ENCODE measurements at places on chromosomes 12 and 14.

DNA sequence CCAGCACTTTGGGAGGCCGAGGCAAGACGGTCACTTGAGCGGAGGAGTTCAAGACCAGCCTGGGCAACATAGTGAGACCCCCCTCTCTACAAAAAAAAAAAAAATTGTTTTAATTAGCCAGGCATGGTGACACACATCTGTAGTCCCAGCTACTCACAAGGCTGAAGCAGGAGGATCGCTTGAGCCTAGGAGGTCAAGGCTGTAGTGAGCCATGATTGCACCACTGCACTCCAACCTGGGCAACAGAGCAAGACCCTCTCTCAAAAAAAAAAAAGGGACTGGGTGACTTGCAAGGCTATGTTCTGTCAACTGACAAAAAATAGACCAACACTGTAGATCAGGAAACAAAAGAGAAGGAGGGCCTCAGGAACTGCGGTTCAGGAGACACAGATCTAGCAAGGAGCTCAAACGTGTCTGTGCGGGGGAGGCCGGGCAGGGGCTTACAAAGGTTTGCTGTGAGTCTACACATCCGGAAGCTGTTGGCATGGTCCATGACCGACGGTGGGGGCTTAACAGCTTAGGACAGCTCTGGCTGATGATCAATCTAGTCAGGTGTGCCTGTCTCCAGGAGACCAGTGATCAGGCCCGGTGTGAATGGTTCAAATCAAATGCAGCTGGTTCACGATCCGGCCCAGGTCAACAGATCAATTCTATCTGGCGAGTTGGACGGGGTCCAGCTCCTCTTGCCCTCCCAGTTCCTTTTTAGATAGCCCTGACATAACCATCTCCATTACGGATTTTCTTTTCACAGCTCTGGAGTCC is 31.7 kb upstream of the INF2 start:
- no peak for DNase-seq

- DNase-seq: no peak
Observed at GRCh38 chr12:94689002-94689645, 38.8 kb upstream of the TMCC3 start.

- no peak for DNase-seq
Observed at GRCh38 chr14:91374287-91374878, 43.2 kb downstream of the CCDC88C start.

DNA sequence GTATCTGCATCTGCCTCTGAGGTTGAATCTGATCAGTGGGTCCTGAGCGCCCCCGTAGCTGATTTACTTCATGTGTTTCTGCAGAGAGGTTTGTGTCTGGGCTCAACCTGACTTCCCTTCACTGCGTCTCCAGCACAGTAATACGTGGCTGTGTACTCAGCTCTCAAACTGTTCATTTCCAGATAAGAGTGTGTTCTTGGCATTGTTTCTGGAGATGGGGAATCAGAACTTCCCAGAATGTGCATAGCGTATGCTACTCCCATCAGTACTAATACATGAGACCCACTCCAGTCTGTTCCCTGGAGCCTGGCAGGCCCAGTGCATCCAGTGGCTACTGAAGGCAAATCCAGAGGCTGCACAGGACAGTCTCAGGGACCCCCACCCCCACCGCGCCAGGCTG is 1297.2 kb downstream of the TMEM121 start:
- DNase-seq: no peak

DNA sequence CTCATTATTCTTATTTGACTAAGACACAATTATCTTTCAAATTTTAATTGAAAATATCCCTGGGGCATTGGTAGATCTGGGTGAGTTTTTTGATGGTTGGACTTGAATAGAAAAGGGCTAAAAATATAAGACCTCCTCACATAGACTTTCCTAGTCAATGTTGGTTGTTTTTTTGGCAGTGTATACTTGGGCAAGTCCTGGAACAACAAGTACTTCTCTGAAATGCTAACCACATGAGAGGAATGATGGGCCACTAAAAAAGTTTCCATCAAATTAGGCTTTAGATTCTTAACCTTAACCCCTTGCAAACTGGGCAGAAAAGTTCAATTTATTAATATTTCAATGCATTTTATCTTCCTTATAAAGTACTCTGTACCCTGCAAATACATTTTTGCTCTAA is 97.6 kb downstream of the FGD4 start:
- DNase-seq: no peak

Measured in stimulated activated CD8-positive, alpha-beta memory T cell treated with anti-CD3 and anti-CD28 coated beads, Interleukin-15, amount 100 ng/mL, for 24 hours (primary cell).